Substantia nigra (tissue), 51 donors: ENCODE measurements at places on chromosomes 12 and 14.

GRCh38 chr12:57852620-57853500 is 6.3 kb upstream of the CTDSP2 start:
- no peak for DNase-seq

- DNase-seq, result no peak
These were observed at the start of gene PPP1R36 for GRCh38 chr14:64549791-64550620. PPP1R36 (plus strand) TSS chr14:64549961; CDS start chr14:64549998, 37 bp downstream.

- DNase-seq, result no peak
These were observed 72.8 kb downstream of the SLCO1B3 start for GRCh38 chr12:20883288-20883687.

GRCh38 chr14:91606851-91607250 is 96.7 kb upstream of the PPP4R3A start:
- no peak for DNase-seq

- no peak for DNase-seq
These were observed 9.7 kb upstream of the PLBD1 start for GRCh38 chr12:14577344-14577743.
